ENCODE measurements at places on chromosomes 2 and 18.
A peak's percentile ranks its signal among the peaks of the same experiment; 100 is the strongest.

- no peak for DNase-seq
These were observed 158.1 kb upstream of the SLC39A10 start for GRCh38 chr2:195498839-195499490.

DNA sequence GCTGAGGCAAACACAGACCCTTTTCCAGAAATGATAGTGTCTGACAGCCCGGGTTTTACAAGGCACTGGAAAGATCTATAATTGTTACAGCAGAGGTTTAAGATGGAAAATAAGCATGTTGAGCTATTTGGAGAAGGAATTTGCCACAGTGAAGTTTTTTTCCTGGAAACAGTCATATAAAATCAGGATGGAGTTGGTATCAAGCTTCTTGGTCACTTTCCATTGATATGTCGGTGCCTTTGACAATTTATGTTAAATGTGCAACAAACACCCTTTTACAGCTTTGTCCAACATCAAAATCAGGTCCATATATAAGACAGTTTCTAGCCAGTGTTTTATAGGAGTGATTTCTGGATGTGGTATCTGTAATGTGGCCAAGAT is 117.2 kb upstream of the NRP2 start:
- DNase-seq, result no peak

DNA sequence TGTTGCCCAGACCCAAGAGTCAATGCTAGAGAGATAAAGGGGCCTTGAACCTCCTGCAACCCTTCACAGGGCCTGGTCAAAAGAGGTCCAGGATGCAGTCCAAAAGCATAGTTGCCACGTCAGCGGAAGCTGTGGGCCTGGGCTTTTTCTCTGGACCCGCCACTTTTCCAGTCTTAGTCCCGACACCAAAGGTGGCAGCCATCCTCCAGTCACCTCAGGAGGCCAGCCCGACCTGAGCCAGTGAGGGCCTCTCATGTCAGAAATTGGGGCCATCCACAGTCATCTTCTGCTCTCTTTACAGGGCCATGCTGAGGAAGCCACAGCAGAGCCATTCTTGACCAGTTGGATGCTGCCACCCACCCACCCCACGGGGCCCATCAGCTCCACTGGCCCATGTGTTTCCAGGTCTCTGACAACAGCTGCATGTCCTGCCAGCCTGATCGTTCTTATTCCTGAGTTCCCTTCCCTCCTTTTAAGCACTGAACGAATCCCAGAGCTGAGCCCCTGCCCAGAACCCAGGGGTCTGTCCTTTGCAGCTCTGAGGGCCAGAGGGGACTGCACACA is 34.1 kb upstream of the KLHL29 start:
- no peak for DNase-seq

DNA sequence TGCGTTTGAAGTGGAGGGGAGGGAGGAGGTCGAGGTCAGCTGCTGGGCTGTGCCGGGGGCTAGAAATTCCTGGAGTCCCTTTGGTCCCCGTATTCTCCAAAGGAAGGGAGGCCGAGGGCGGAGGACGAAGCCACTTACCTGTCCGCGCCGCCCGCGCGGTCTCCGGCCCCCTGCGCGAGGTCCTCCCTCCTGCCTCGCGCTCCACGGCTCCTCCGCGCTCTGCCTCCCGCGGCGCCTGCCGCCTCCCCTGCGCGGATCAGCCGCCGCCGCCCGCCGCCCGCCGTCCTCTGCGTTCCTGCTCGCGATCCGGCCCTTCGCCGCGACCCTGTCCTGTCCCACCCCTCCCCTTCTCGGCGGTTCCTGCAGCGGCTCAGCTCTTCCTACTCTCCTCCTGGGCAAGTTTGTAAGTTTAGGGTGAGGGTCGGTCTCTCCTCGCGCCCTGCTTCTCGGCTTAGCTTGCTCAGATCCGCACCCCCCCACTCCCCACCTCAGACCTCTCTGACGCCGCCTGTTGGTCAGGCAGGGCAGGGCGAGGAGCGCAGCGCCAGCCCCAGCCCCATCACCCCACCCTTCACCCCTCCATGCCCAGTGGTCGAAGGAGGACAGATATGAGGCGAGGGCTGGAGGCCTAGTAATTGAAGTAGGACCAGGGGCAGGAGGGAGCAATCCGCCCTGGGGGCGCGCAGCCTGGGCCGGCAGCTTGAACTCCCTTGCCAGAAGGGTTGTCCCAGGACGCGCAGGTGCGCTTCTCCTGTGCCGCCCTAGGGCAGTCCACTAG is 9.7 kb upstream of the SKOR2 start:
- DNase-seq, result no peak

- no peak for DNase-seq
These were observed 2.5 kb downstream of the MERTK start for GRCh38 chr2:111900859-111901258.

DNA sequence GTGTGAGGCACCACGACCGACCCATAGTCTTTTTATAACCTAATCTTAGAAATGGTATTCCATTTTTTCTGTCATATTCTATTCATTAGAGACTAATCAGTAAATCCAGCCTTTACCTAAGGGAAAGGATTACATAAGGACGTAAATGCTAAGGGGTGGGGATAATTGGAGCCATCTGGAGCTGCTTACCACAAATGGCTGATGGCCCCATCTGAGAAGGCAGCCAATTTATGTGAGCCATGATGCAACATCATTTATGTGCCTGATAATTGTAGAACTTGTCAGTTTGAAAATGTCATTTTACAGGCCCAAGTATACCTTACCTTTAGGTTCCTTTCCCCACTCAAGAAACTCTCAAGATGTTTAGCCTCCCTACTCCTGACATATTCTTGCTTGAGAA is 44.0 kb downstream of the ARHGEF33 start:
- DNase-seq, result no peak

DNA sequence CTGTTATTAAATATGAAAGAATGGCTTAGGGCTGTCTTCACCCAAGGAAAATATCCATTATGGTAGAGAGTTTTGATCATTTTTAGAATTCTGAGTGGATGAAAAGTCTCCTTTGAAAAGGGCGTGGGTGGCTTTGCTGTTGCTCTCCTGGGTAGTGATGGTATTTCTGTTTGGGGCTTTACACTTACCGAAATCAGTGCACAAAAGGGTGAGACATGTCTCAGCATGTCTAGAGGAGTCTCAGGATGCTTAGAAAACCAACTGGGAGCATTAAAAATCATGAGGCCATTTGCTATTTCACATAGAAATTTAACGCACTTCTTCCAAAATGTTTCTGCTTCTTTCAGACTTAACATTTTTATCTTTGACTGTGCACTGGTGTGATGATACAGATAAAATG is 49.6 kb downstream of the ZCCHC2 start:
- no peak for DNase-seq

DNA sequence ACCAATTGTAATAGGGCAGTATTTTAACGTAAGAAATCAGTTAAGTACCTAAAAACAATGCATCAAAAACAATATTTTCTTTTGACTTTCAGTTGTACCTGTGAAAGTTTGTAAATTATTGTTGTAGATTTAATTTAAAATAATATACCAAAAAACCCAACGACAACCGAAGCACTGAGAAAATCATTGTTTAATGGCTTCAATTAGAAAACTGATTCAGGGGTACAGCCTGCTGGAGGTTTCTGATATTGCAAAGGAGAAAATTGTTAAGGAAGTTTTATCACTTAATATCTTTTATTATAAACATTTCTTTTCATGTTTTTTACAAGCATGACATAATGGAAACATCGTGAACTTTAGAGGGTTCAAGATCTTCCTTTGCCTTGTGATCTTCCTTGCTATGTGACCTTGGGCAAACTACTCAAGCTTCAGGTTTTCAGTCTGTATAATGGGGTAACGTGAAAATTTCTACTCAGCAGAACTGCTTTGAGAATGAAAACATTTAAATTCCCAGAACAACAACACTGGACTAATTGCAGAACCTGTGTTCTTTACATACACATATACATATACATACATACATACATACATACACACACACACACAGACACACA is 76.3 kb upstream of the GLS start:
- DNase-seq, result no peak

- no peak for DNase-seq
These were observed 136.4 kb downstream of the SOCS6 start for GRCh38 chr18:70425236-70425635.

- DNase-seq, result no peak
These were observed at the start of gene SCN7A for GRCh38 chr2:166494140-166494624. Gene SCN7A (minus strand): TSS chr2:166494249. CDS start chr2:166477696, 16,553 bp downstream.

- DNase-seq, result peak; percentile 89
These were observed at the start of gene RDH14 for GRCh38 chr2:18560031-18560796. Gene RDH14 (minus strand): TSS chr2:18560653. CDS start chr2:18560572, 81 bp downstream.

GRCh38 chr18:64872710-64873458 is 724.0 kb upstream of the LINC00305 start:
- DNase-seq, result no peak

DNA sequence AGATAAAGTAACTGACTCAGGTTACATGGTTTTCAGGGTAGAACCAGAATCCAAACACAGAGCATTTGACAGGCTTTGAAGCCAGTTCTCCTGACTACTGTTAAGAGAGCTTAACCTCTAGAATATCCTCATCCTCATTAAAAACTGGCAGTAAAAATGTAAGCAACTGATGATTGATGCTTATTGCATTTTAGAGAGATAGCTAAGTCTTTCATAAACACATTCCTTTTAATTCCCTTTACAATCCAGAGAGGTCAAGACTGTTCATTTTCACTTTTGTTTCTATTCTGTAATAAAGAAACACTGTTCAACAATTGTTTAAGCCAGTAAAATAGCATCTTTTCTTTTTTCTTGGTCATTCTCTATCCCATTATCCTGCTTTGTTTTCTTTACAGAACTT is 53.9 kb upstream of the RAB27B start:
- DNase-seq, result no peak

- DNase-seq, result peak; percentile 17
These were observed 6.3 kb downstream of the C2orf81 start for GRCh38 chr2:74414881-74415761.

DNA sequence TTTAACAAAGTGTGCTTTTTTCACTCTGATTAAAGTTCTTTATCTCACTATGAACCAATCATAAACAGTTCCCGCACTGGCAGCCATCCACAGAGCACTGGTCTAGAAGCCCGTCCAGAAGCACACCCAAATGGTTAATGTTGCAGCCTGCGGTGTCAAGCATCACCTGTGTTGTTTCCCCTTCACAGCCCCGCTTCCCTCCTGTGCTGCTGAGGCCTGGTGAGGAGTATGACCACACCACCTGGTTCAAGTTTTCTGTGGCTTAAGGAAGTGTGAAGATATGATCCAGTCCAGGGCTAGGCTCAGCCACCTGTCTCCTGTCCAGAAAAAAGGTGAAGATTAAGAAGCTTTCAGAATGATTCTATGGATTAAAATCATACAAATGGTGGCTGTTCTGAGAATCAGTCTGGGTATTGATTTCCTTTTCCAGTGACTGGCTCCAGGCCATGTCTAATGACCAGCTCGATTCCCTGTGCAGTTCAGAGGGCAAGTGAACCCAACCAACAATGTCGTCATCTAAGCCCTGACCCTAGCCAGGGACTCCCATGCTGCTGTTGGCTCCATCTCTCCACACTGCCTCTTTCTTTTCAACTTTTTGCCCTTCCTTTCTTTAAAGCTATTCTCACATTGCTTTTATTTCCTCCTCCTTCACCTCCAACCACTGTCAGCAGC is 17.7 kb downstream of the SRSF7 start:
- DNase-seq, result no peak

GRCh38 chr2:216618785-216619184 is 14.4 kb upstream of the IGFBP2 start:
- no peak for DNase-seq

DNA sequence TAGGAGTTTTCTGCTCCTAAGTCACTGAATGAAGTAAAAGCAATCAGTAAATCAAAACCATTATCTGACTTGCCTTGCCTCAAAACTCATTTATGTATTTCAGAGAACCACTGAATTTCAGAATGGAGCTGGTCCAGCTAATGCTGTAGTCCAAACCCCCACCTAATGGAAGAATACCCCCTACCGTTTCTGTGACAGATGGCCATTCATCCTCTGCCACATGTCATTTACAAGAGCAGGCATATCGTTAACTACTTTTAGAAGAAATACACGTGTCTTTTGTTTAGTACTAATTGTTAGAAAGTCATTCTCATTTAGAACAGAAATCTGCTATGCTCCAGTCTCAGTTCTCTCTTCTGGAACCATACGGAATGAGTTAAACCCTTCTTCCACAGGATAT is 12.8 kb upstream of the GALNT5 start:
- no peak for DNase-seq

DNA sequence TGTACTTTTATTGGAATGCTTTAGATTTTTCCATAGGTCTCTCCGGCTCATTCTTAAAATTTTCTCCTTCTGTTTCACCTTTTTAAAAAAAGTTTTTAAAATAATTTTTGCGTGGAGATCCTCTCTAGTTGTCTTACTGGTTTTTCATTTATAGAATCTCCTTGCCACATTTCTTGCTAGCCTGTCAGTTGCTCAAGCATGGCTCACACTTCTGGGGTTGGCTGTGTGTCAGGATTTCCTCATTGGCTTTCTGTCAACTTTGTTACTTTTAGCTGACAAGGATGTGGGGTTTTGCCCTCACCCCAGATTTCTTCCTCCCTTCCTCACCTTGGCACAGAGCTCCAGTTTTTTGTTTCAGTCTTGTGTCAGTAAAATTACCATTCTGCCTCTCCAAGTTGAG is 124.6 kb downstream of the ZNF407 start:
- no peak for DNase-seq

GRCh38 chr2:168751104-168751740 is 51.2 kb upstream of the NOSTRIN start:
- DNase-seq, result no peak

DNA sequence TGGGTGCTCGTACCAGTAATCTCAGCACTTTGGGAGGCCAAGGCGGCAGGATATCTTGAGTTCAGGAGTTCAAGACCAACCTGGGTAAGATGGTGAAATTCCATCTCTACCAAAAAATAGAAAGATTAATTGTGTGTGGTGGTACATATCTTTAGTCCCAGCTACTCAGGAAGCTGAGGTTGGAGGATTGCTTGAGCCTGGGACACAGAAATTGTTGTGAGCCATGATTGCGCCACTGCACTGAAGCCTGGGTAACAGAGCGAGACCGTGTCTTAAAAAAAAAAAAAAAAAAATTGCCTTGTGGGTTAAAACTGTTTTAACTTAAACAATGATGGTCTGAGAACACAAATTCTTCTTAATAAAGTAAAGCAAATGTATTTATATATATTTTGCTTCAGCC is 49.6 kb downstream of the ATP9B start:
- DNase-seq, result no peak

GRCh38 chr2:18345848-18346247 is 214.6 kb downstream of the RDH14 start:
- DNase-seq, result no peak

DNA sequence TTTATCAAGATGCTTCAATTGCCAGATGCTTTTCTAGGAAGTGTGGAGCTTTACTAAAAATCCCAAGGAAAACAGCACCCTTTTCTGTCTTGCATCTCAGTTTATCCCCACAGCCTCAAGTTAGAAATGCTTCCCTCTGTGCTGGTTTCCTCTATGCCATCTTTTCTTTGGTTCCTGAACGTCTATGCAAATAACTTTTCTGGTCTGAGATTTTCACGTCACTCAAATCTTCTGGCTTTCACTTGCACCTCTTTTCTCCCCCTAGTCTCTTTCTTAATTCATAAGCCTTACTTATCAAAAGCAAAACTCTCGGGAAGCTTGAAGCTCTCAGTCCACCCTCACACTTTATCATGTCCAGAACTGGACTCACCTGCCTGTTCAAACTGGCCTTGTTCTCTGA is 33.9 kb downstream of the ARHGAP25 start:
- DNase-seq, result no peak

GRCh38 chr18:79518028-79518682 is 122.4 kb downstream of the NFATC1 start:
- DNase-seq, result no peak
